ENCODE measurements at places on chromosomes 3 and 15.
A peak's percentile ranks its signal among the peaks of the same experiment; 100 is the strongest.

DNA sequence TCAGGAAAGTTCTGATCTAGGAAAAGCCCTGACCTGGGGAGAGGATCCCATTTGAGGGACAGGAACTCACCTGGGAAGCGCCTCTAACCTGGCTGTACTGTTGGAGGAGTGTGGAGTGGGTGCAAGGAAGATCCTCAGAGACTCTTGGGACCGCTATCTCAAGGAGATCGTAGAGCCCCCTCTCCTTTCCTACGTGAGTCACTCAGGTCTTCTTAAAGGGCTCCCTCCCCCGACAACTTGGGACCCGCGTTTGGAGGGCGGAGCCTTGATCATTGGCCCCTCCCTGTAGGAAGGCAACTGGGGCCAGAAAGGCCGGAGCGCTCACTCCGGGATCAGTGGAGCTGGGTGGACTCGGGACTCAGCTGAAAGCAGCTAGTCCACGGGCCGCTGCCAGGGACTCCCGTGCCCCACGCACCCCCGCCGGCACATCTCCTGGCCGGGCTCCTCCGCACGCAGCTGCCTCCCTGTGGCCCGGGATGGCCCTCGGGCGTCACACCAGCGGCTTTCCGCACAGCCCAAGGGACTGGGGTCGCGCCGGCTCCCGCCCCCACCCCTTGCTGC is 520 bp downstream of the SLC26A6 start:
- peak; percentile 77 for DNase-seq

DNA sequence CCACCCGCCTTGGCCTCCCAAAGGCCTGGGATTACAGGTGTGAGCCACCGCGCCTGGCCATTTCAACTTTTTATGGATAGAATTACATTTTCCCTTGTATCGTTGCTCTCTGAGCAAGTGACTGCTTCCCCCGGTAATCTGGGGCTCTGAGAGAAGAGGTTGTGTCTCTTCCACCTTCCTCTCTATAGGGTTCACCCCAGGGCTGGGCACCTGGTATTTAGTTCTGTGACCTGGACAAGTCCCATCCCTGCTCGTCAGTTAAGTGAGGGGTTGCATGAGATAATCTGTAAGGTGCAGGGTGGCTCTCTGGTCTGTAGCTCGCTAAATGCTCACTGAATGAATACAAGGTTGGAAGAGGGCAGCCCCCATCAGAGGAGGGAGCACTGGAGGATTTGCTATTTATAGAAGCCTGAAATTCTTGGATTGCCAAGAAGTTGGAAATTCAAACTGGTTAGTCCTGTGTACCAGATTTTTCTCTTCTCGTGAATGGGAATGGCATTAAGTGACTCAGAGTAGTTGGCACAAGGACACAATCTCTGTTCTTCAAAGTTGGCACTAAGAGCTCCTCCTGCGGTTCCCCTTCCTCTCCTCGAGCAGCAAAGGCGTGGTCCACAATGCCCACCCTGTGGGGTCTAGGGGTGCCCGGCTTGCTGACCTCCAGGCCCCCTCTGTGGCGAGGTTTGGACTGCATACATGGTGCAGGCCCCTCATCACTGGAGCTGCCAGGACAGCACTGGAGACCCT is 68.1 kb upstream of the DLG1 start:
- no peak for DNase-seq

- no peak for DNase-seq
Measured at GRCh38 chr15:56225520-56225919, 18.2 kb downstream of the RFX7 start.

DNA sequence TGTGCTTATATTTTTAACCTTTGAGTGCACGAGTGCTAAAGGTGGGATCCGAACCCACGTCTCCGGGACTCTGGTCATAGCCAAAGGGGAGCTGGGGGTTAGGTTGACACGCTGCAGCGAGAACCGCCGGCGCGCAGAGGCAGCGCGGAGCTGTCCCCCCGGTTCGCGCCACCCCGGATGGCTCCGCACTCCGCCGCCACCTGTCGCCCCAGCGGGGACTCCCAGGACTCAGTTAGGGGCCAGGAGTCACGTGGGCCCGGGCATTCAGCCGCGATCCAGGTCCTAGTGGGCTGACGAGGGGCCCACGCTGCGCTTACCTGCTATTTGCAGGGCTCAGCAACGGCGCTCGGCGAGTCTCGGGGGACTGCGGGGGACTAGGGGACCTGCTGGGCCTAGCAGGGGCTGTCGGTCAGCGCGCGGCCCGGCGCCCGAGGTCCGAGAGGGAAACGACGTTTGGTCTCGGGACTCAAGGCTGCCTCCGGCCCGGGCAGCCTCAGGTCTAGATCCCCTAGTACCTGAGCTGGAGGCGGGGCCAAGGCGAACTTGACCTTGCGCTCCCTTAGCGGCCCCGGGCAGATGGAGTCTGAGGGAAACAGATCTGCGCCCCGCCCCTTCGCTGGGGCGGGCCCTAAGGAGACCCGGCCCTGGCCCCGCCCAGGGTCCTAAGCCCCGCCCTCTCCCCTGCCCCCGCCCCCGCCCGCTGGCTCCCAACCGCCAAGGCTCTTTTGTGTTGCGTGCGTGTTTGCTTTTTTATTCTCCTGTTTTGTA is at the start of gene NMNAT3:
TSS of gene NMNAT3 (minus strand) at position 585 of the 768 bp plus-strand sequence. CDS start 50,248 bp downstream, outside the sequence.
- peak; percentile 92 for DNase-seq

DNA sequence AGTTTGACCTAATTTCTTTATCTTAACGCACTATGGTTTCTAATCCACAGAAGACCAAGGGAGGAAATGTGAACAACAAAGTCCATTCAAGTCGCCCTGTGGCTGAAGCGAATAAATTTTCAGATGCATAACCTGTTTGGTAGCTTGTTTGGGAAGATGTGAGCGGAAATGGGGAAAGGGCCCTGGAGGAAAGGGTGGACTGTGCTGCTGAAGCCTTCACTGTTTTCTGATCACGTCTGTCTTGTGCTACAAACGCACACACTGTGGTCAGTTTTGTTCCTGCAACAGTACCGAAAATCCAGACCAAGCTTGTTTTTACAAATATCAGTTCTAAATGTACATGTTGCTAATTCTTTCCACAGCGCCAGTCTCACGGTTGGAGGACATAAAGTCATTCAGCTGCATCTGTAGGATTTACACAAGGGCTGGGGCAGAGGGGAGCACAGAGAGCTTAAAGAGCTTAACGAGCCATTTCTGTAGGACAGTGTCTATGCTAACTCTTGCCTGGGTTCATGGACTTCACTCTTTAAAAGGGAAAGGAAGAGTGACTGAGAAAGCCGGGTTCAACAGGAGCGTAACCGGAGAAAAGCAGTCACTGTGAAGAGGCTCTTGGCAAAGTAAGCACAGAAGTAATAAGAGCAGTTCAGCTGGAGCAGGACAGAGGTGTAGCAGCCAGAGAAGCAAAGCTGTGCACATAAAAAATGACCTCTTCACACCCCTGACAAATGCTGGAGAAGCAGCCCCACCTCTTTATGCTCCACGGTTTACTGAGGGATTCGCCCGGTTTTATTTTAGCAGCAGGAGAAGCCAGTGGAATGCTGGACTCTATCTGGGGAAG is 66.6 kb downstream of the USF3 start:
- no peak for DNase-seq

DNA sequence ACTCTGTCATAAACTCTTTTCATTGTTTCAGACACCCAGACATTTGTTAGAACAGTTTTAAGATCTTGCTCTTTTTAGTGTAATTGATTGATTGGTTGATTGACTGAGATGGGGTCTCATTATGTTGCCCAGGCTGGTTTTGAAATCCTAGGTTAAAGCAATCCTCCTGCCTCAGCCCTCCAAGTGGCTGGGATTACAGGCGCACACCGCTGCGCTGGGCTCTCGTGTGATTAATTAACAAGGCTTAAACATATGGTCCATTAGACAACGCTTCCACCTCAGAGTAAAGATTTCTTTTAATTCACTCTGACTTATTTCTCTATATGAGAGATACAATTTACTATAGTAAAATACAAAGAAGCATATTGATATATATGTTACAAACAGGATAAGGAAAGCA is 114.0 kb upstream of the C2CD4B start:
- no peak for DNase-seq

- DNase-seq = no peak
Measured at GRCh38 chr15:49225572-49226281, 55.7 kb downstream of the GALK2 start.

DNA sequence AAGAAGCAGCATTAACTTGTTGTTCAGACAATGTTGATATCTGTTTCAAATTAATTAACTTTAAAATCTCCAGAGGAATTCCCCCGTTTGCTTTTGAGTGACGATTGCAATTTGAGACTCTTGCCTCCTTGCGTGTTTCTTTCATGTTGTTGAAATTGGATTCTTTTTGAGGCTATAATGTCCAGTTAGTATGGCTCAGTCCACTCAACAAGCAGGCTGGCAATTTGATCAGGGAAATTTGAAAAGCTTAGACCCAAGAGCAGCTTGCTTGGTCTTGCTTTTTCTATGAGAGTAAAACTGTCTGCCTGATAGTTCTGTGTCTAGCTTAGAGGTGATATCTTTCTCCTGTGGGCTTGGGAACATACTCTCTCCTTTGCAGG is 2.0 kb downstream of the ARID3B start:
- DNase-seq = no peak

- DNase-seq = no peak
Measured at GRCh38 chr3:188594139-188594538, 440.2 kb downstream of the LPP start.

- no peak for DNase-seq
Measured at GRCh38 chr3:128400671-128401070, 66.0 kb downstream of the DNAJB8 start.

DNA sequence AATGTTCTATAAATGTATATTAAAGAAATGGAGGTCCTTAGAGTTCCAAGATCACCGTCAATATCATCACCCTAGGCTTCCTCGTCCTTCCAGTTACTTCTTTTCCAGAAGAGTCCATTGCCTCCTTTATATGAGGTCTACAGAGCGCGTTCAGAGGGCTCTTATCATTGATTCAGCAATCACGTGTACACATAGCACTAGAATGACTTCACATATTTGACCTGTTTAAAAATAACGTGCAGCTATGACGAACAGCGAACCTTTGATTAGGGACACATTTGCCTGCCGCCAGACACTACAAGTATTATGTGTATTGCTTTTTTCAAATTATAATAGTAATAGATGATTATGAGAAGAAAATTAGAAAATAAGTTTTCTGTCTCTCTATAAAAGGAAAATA is 26.0 kb downstream of the IGF1R start:
- no peak for DNase-seq

DNA sequence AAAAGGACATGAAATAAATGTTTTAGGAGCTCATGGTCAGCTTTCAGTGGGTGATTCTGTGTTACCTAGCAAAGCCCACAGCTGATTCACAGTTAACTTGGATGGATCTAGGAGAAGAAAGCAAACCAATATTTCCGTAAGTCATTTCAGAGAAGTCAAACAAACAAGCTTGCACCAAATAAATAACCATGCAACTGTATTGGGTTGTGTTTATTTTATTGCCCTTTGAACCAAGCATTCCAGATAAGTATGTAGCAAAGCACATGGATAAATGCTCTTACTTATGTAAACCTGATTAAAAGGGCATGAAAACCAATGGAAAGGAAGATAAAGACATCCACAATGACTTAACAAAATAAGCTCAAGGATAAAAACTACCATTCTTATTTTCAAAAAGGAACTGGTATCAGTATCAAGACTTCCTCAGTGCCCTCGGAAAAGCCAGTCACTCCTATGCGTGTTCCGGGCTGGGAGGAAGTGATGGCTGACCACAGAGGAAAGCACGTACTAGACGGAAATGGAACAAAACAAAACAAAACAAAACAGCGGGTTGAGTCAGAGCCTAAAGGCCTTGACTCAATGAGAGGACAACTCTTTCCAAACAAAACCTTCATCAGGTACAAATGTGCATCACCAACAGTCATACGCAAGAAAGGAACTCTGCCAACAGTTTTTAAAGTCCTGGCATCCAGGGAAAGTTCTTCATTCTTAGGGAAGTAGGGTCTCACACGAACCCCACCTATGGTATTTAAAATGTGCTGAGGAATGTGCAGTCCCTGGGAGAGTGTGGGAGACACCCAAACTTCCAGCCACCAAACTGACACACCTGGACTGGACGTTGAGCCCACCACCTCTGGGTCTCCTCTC is 103.3 kb downstream of the SNRK start:
- DNase-seq = no peak

DNA sequence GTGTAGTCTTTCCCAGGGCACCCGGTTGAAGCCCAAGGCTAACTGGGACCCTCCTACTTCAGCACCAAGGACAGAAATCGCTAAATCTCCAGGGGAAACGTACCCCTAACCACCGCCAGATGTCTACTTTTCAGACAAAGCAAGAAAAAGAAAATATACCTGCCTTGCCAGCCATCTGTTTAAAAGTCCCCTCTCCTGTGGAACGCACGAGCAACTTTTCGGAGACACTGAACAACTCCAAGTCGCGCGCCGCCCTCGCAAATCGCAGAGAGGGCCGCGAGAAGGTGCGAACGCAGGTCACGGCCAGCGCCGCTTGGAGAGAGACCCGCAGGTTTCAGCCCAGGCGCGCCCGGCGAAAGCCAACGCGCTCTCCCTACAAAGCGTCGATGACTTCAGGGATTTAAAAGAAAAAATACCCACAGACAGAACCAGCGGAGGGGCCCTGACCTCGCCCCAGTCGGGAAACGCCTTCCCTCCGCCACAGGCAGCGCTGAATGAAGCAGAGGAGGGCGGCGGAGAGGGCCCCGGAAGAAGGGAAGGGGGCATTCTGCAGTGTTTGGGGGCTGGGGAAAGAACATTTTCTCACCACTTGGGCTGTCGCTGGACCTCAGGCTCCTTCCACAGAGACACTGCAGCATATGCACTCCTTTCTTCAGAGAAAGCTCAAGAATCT is 213.1 kb downstream of the FGF12 start:
- DNase-seq = peak; percentile 18

GRCh38 chr3:132265488-132265887 is 51.7 kb upstream of the ACP3 start:
- no peak for DNase-seq

DNA sequence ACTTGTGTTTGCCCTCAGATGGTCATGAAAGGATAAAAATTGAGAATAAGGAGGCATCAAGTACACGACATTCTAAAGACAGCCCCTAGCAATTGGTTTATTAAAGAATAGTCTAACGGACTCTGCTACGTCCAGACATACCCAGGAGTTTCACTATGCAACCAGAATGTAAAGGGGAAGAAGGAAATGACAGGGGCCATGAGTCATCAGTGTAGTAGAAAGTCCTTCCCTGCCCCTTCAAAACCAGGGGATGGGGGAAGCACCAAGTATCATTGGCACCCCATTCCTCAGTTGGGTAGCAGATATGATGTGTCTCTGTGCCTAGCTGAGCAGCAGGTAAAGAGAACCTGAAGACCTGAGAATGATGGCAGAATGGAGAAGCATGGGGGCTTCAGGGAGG is 367.4 kb downstream of the IL20RB start:
- DNase-seq = no peak
